Uterus (tissue), 4 donors: ENCODE measurements at places on chromosomes 4 and X. TPM values are rescaled to one million over a fixed set of nuclear protein-coding genes. Genes with fewer than 3 reads are reported as not detected.

SLC25A14 gene
- total RNA-seq, result 16.1 TPM

GRCh38 chrX:46770817-46771163 is 11.9 kb upstream of the SLC9A7 start:
- DNase-seq, result no peak

PDLIM3 gene
- 131 TPM for total RNA-seq

ADGRG4 gene
- 4.4 TPM for total RNA-seq

FAT1 gene
- 38.2 TPM for total RNA-seq

GRCh38 chrX:72348247-72348979 is 42.7 kb upstream of the CITED1 start:
- DNase-seq, result no peak

GRCh38 chr4:113349430-113349829 is 300.0 kb downstream of the ANK2 start:
- DNase-seq, result no peak

PROM1 gene
- total RNA-seq, result 0.51 TPM

DNA sequence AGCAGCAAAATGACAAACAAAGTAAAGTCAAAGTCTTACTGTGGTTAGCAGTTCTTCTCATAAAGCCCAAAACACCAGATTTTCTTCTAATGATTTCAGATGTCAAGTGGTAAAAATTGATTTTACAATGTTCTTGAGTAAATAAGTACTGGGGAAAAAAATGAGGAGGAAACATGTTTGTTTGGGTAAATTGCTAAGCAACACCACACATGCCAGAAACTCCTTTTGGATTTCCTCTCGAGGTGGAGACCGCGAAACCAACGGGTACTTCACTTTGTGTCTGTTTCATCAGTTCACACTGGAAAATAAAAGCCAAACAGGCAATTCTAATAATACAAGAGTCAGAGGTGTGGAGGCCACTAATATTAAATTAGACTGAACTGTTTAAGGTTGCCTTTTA is 4.6 kb upstream of the PKD2 start:
- no peak for DNase-seq

DNA sequence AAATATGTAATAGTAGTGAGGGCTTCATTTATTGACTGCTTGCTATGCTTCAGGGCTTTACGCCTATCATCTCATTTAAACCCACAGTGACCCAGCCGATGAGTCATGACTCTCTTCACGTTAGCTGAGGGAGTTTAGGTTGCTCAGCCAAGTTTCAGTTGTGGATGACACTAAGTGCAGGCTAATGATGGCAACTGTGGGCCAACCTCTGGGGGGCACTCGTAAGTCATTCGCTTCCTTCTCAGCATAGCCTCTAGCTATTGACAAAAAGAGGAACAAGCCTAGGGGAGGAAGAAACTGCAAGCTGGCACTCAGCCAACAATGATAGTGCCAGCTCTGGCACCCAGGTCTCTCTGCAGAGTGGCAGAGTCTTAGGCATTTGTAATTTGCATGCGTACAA is 325.0 kb downstream of the ARHGAP10 start:
- no peak for DNase-seq

GRCh38 chrX:15160558-15161095 is 109.3 kb downstream of the ASB9 start:
- DNase-seq, result no peak

- no peak for DNase-seq
These were observed 800.4 kb upstream of the AGA start for GRCh38 chr4:178242655-178243054.

FAM114A1 gene
- 56.8 TPM for total RNA-seq

TMEM185A gene
- 9.1 TPM for total RNA-seq

DNA sequence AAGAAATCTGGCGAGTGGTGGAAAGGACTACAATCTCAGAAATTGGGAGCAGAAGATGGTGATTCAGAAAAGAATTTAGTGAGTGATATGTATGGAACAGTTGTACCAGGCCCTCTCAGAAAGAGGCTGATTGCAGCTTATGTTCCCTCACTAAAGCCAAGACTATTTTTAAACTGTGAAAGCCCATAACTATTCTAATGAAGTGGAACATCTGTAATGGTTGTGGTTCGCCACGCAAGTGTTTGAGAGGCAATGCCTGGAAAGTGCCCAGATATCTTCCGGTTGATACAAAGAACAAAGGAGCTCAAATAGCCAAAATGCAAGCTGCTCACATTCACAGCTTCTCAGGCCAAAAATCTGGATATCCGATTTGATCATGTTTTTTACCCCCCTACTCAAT is 1250.7 kb downstream of the RAPGEF2 start:
- no peak for DNase-seq

- no peak for DNase-seq
These were observed 157.8 kb downstream of the RELL1 start for GRCh38 chr4:37528166-37528885.

ARX gene
- total RNA-seq, result 0.49 TPM

DNA sequence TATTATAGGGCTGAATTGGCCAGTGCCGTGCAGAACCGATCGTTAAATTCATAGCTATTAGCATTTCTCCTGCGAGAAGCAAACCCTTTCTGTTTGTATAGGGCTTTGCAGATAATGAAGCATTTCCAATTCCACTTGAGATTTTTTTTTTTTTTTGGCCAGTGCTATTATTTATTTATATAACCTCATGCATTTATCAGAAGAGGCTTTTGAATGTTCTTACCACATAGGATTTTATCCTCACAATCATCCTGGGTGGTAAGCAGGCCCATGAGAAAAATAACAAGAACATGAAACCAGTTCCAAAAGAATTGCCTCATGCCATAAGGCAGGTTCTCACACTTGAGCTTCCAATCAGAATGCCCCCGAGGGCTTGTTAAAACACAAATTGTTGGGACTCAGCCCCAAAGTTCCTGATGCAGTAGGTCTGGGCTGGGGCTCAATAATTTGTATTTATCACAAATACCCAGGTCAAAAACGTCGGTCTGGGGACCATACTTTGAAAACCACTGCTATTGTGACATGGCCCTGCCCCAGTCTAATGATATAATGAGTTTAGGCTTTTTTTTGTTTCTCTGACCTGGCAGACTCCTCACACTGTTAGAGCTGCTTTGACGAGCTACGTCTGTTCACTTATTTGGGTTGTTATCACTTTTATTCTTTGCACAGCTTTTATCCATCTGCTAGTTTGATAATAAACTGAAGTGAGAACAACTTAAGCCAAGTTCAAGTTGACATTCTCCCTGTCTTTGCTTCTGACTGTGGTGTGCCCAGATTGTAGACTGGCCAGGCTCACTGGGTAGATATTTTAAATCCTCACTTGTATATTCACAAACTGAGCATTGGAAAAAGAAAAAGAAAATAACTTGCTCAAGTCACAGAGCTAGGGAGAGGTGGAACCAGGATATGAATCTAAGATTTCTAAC is 20.1 kb downstream of the SUPT20HL1 start:
- DNase-seq, result no peak

- no peak for DNase-seq
These were observed 43.4 kb downstream of the ZNF182 start for GRCh38 chrX:47960406-47960805.

CLNK gene
- total RNA-seq, result not detected
